ENCODE measurements at places on chromosomes 3 and 15.

- DNase-seq, result no peak
Observed at GRCh38 chr15:86506401-86506800, 426.7 kb downstream of the AGBL1 start.

- no peak for DNase-seq
Observed at GRCh38 chr15:40554161-40554525, 10.7 kb downstream of the CCDC32 start.

- DNase-seq, result no peak
Observed at GRCh38 chr15:45910671-45911070, 275.8 kb downstream of the SQOR start.

- no peak for DNase-seq
Observed at GRCh38 chr3:120072867-120073525, 21.3 kb downstream of the GSK3B start.

DNA sequence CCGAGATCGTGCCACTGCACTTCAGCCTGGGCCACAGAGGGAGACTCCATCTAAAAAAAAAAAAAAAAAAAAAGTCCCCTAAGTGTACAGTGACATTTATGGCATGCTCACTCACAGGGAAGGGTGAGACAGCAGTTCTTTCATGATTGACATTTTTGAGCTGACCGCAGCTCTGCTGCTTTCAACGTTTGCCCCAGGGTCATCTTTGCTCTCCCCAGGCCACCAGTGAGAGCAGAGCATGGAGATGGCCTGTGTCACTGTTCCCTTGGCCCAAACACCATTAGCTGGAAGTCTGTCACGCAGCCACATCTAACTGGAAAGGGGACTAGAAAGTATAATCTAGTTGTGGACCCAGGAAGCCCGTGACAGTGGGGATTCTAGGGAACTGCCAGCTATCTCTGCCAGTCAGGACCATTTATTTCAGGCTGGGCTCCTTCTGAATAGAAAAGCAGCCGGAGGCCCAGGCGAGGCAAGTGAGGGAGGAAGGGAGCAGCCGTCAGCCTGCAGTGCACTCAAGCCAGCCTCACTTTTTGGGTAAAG lies 193.4 kb upstream of the HES1 start:
- no peak for DNase-seq

DNA sequence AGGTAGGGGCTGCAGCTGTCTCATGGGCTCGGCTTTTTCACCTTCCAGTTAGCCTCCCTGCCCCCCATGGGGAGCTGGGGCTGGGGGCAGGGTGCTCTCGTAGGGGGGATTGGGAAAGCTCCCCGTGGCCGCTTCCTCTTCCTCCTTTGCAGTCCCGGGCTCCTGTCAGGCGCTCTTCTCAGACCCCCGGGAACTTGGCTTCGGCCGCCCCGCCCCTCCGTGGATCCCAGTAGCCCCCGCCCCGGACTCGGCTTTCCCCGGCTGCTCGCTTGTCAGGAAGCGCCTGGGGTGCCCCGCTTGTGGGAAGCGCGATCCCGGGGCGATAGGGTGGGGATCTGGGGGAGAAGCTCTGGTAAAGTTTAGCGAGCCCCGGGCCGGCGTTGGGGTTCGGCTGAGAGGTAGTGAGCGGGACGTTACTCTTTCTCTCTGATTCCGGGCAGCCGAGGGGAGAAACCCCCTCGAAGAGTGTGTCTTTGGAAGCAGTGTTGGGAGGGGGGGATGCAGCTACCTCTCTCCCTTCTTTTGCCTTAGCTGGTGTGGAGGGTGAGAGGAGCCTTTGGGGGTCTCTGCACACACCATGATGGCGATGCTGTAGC lies 611 bp downstream of the PIAS1 start:
- DNase-seq, result peak; percentile 46

GRCh38 chr15:75237316-75237982 lies 20.7 kb upstream of the GOLGA6C start:
- DNase-seq, result no peak

DNA sequence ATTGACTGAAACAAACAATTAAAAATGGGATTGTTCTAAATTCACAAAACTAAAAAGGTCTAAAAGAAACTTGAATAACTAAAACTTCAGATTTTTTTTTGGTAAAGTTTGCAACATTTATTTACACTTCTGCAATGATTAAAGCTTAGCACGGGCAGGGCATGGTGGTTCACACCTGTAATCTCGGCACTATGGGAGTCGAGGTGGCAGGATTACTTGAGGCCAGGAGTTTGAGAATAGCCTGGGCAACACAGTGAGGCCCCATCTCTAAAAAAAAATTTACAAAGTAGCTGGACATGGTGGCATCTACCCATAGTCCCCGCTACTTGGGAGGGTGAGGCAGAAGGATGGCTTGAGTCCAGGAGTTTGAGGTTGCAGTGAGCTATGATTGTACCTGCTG lies 31.6 kb downstream of the TLNRD1 start:
- no peak for DNase-seq

DNA sequence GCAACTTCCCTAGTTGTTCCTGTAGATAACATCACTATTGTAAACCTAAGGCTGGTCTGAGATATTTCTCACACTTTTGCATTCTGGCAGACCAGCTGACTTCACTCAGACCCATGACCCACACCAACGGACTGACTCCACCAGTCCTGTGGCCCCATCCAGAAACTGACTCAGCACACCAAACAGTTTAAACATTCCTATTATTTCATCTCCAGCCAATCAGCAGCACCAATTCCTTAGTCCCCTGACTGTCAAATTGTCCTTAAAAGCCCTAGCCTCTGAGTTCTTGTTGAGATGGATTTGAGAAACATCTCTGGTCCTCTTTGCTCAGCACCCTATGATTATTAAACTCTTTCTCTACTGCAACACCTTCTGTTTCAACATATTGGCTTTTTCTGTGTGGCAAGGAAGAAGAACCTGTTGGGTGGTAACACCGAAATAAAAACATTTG lies 12.2 kb upstream of the IDH2 start:
- no peak for DNase-seq
